ENCODE measurements at places on chromosomes 16 and 17.

DNA sequence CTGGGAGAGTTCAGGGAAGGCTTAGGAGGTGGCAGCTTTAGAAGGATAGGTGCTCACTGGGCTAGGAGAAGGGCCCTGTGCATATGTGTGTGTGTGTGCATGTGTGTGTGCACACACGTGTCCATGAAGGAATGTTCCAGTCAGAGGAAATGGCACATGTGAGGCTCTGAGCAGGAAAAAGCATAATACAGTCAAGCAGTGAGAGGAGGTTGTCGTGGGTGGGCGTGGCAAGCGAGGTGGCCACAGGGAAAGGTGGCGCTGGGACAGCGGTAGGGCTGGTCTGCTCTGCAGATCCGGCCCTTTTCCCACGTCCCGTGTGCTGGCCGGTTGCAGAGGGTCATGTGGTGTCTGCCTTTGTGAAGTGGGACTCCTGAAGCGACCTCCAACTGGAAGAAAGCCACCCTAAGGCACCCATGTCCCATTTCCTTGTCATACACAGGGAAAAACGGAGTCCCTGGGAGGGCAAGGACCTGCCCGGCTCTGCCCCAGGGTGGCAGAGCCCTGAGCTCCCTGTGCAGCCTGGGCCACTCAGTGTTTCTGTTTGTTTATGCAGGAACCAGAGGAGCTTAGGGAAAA, 40.1 kb downstream of the NT5M start:
- H3K27ac ChIP-seq: no peak overlapping the region
- H3K27me3 ChIP-seq: no peaks in the 10 kb centered on the region
- no peak for DNase-seq
- H3K4me1 ChIP-seq: no peaks in the 10 kb centered on the region

- no peak overlapping the region for H3K27ac ChIP-seq
- H3K27me3 ChIP-seq: no peaks in the 10 kb centered on the region
- no peak for DNase-seq
Observed at GRCh38 chr17:21095735-21096134, 31.0 kb upstream of the DHRS7B start.

DNA sequence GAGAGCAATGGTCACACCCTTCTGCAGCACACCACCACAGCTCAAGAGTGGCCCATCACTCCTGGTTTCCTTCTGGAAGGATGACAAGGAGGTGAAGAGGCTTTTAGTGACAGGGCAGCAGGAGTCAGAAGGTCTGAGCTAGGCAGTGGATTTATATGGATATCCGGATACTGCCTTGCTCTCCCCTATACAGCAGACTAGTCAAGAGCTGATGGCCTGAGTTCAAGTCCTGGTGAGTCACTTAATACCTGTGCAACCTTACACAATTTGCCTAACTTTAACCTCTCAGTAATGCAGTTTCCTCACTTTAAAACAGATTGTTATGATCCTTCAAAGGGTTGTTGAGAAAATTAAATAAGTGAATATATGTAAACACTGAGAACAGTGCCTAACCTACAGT, 22.9 kb downstream of the MYO18A start:
- no peaks in the 10 kb centered on the region for H3K36me3 ChIP-seq
- no peak for DNase-seq
- no peaks in the 10 kb centered on the region for H3K27me3 ChIP-seq
- H3K4me3 ChIP-seq: no peak overlapping the region
- H3K4me1 ChIP-seq: peaks cover 56% of the 10 kb centered on the region

- no peaks in the 10 kb centered on the region for H3K4me1 ChIP-seq
- H3K4me3 ChIP-seq: no peak overlapping the region
- DNase-seq: no peak
- H3K27ac ChIP-seq: no peak overlapping the region
- H3K27me3 ChIP-seq: peaks cover 21% of the 10 kb centered on the region
Observed at GRCh38 chr17:77865112-77865611, 93.3 kb upstream of the TNRC6C start.

- H3K4me3 ChIP-seq: no peak overlapping the region
- peaks cover 2% of the 10 kb centered on the region for H3K27me3 ChIP-seq
- DNase-seq: no peak
- no peaks in the 10 kb centered on the region for H3K36me3 ChIP-seq
- no peak overlapping the region for H3K27ac ChIP-seq
Observed at GRCh38 chr17:79500745-79501618, 109.9 kb downstream of the RBFOX3 start.

- peaks cover 12% of the 10 kb centered on the region for H3K27me3 ChIP-seq
- DNase-seq: no peak
- H3K36me3 ChIP-seq: no peaks in the 10 kb centered on the region
- no peak overlapping the region for H3K27ac ChIP-seq
Observed at GRCh38 chr16:5058476-5058875, 7.3 kb downstream of the C16orf89 start.
